Amniotic epithelial cell (primary cell): ENCODE measurements at places on chromosomes 6 and 20.

DNA sequence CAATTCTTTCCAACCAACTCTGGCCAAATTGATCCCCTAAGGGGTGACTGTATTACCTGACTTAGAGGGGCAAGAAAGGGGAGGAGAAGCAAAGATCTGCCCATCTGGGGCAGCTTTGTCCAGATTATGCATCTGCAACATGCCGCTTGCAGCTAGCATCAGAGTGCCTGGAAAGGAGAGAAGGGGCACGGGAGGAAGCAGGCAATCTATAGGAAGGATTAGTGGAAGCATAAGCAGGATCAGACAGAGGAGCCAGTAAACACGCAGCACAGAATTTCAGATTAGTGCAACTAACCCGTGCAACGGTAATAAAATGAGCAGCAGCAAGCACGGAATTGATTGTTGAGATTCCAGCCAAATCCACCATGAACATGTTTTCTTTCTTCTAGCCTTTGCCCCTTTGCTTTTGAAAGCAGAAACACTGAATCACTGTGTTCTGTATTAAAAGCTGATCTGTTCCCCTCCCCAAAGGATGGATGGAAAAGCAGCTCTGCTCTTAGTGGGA lies 643.6 kb upstream of the CHD6 start:
- no peak for DNase-seq

- no peak for DNase-seq
Observed at GRCh38 chr6:8382434-8382833, 52.9 kb downstream of the SLC35B3 start.

DNA sequence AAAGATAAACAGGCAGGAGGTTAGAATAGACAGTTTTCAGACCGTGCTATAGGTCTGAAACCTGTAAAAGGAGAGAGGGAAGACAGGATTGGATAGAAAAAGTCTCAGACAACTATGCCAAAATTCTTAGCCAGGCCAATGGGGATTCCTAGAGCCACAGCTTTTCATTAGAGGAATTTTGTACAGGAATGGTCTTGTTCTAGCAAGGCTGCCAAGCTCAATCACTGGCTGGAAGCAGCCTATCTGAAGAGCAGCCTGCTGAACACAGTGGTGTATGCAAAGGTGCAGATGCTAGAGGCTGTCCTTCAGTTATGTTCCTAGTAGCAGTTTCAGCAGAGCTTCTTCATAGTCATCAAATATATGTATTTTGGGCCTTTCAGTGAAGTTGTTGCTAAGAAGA lies 313.1 kb downstream of the GRIK2 start:
- DNase-seq, result no peak

DNA sequence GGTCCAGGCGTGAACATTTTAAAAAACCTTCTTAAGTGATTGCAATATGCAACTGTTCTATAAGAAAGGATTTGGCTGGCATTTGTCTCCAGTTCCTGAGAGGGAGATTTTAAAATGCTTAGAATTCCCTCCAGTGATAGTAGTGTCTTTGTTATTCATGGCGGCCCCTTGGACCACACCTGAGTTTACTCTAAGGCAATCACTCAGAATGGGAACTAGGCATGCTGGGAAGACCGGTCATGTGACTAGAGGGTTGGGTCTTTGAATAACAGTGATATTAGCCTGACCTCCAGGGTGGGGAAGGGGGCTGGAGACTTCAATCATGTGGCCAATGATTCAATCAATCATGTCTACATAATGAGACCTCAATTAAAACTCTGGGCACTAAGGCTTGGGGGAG lies 50.7 kb upstream of the UTRN start:
- DNase-seq, result no peak

GRCh38 chr20:24480509-24480908 lies 11.1 kb downstream of the SYNDIG1 start:
- DNase-seq, result no peak

- no peak for DNase-seq
Observed at GRCh38 chr20:38843346-38843745, 37.8 kb downstream of the PPP1R16B start.

DNA sequence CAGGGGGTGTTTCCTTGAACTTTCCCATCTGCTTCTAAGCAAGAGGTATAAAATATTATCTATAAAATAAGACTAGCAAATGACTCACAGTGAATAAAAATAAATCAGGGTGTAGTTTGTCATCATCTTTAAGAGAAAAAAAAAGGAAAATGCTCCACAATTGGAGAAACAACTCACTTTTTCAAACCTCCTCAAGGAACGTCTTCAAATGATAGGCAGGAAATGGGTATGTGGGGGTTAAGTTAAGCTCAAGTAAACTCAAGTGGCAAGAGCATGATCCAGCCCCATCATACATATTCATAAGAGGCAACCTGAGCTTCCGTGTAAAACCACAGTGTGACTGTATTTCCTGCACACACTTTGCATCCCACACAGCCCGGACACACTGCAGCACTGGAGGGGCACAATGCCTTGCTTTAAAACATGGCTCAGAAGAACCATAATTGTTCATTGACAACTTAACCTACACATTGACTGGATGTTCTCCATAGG lies 58.5 kb upstream of the CEP85L start:
- DNase-seq, result peak; percentile 79

DNA sequence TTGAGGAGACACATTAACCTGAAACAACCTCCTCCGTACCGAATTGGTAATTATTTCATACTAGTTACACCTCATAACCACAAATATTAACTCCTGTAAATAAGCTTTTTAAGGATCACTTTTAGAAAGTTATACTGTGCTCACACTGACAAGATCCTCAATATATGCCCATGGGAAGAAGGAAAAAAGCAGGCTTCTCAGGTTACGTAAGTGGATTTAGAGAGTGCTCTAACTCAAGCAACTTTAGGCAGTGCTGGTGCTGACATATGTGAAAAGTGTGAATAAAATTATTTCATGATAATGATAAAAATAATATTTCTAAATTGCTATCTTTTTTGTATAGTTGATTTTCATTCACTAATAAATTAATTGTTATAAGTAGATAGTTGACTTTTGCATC lies 76.1 kb downstream of the PRKN start:
- no peak for DNase-seq

GRCh38 chr6:56250266-56250665 lies 2.9 kb upstream of the COL21A1 start:
- peak; percentile 78 for DNase-seq

DNA sequence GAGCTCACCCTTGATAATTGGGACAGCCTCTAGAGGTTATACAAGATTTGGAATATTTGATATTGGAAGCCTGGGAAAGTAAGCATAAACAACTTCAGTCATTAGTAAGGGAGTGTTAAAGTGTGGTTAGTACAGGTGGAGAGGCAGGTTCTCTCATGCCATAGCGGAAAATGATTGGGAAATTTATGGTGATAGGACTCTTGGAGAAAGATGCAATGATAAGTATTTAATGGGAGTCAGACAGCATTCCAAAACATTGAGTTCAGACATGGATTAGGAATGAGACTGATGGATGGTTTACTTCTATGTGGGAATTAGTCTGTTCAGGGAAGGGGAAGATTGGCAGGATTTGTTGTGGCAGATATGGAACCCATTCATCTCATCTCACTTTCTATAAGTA lies 152.7 kb downstream of the MCHR2 start:
- no peak for DNase-seq

DNA sequence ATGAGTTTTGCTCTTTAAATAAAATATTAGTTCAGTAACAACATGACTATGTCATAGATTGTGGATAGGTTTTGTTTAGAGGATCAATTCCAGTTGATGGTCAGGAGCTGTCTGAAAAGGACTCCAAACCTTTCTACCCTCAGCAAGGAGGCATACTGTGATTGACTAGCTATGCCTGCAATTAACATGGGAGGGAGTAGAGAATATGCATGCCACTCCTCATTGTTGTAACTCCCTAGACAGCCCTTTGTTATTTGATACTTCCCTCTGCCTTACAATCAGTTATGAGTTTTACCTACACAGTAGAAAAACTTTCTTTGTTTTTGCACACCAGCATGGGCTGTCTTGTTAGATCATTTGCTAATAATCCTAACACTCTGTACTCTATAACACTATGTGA lies 1418.5 kb downstream of the KHDRBS2 start:
- DNase-seq, result no peak

DNA sequence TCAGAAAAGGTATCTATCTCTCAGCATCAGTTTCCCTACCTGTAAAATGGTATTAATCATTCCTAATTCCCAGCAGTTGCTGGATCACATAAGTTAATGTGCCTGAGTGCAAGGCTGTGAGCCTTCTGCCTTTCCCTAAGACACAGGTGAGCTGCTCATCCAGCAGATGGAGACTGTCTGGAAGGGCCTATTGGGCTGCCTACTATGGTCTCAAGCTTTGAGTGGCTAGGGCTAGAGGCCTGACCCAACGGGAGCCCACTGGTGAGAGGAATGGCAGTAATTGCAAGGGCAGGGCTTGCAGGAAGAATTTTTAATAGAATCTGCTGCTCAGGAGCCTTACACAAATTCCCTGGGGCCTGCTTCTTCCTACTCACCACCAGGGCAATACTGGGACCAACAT lies 4.3 kb downstream of the KHDC1 start:
- no peak for DNase-seq

- no peak for DNase-seq
Observed at GRCh38 chr20:48153523-48153922, 368.2 kb upstream of the SULF2 start.

- peak; percentile 58 for DNase-seq
Observed at GRCh38 chr6:25556516-25556915, 95.5 kb upstream of the SCGN start.

DNA sequence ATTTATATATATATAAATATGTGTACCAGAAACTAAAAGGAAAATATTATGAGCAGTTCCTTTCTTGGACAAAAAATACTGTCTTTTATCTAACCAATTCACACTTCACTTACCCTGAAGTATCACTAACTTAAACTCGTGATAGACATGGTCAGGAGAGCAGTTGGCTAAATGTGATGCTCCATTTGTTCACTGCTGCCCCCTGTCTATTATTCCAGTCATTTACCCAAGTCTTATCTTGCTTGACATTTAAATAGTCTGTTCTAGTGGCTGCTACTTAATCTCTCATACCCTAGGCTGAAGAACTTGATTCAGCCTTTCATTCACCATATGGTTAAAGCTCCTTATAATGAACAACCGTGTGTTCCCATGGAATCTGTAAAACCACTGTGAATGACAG lies 789.6 kb upstream of the EYS start:
- no peak for DNase-seq

DNA sequence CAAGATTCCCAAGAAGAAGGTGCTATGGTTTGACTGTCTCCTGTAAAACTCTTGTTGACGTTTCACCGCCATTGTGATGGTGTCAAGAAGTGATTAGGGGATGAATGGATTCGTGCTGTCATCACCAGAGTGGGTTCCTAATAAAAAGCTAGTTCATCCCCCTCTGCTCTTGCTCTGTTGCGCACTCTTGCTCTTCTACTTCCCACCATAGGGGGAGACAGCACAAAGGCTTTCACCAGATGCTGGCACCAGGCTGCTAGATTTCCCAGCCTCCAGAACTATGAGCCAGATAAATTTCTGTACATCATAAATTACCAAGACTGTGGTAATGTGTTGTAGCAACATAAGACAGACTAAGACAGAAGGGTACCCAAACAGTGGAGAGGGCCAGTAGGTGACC lies 21.6 kb upstream of the CCDC28A start:
- DNase-seq, result no peak

DNA sequence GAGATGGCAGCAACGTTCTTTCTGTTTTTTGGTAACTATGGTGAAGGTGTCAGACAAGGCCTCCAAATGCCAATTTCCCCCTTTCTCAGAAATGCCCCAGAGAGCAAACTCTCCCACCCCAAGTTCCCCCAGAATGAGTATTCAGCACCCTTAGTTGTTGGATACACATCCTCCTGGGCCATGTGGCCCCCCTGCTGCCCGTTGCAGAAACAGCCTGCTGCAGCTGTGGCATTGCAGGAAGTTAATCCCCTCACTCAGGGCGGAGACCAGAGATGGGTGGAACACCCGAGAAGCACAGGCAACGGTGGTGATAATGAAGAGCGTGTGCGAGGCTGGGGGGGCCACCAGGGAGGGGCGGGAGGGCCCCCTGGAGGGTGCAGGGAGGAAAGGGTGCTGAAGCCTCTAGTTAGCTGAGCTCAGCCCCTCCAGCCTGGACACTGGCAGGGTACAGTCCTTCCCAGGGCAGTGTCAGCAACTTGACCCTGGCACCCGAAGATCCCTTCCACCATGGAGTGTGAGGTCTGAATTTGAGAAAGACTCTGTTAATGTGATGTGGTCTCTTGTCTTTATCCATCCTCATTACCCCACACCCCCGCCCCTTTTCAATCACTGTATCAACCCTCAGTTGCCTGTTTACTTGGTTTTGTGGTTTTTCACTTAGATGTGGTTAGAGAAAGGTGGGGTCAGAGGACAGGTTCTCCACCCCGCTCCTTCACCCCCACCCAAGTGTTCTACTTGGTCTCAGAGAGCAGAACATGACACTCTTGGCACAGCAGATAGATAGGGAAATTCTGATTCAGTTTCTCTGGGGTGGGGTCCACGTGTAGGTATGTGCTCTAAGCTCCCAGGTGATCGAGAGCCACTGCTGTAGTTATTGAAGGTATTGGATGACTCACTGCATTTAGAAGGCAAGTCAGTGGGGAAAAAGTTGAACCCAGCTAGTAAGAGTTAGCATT lies 208.8 kb upstream of the SUPT3H start:
- no peak for DNase-seq

DNA sequence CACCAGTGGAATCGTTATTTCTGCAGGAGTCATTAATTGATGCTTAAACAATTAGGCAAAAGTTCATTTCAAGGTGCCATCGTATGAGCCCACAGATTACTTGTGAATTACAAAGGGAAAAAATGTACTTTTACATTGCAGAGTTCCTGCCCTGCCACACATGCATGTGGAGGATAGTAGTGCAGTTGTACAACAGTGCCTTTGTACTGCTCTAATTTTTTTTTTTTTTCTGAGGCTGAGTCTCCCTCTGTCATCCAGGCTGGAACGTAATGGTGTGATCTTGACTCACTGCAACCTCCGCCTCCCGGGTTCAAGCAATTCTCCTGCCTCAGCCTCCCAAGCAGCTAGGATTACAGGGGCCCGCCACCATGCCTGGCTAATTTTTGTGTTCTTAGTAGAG lies 26.0 kb upstream of the SYNJ2 start:
- no peak for DNase-seq

DNA sequence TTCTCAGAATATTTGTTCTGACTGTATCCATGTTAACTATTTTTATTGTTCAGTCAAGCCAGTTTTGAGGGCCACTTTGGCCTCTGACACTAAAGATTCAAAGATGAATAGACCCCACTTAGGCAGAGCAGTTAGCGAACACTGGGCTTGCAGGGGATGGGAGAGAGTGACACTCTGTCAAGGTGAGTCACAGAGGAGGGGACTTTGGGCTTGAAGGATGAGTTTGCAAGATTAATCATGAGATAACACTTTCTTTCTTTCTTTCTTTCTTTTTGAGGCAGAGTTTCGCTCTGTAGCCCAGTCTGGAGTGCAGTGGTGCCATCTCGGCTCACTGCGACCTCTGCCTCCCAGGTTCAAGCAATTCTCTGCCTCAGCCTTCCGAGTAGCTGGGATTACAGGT lies 46.4 kb downstream of the SPATA2 start:
- no peak for DNase-seq

GRCh38 chr6:40910260-40910893 lies 128.6 kb downstream of the UNC5CL start:
- DNase-seq, result no peak
